ENCODE measurements at places on chromosomes 3 and 15. TPM values are rescaled to one million over a fixed set of nuclear protein-coding genes. Genes with fewer than 3 reads are reported as not detected.

DNA sequence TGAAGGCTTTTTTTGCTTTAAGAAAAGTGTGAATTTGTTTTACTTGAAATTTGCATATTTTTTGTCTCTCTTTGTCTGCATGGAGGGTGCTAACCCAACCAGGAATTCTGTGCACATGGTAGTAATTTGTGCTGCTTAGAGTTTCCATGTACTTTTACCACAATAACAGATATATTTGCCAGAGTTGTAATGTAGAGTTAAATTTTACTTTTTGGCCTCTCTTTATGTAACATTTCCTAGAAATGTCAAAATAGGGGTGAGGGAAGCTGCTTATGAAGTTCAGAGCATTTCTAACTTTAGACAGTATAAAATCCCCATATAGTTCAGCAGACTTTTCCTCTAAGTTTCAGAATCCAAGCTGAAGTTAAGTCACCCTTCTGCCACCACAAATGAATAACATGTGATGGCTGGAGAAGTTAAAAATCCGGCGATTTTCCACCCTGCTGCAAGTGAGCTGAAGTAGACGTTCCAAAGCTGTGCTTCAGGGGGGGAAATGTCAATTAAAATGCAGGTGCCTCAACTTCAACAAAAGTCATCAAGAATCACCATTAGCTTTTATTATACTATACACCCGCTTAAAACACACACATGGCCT lies 385.7 kb upstream of the NR2F2 start:
- no peak for DNase-seq
- H3K4me3 ChIP-seq: no peak overlapping the region
- H3K4me1 ChIP-seq: no peaks in the 10 kb centered on the region
- no peaks in the 10 kb centered on the region for H3K36me3 ChIP-seq
- no peak overlapping the region for H3K27ac ChIP-seq
- no peaks in the 10 kb centered on the region for H3K27me3 ChIP-seq

GRCh38 chr15:59931646-59932261 lies 72.4 kb upstream of the FOXB1 start:
- H3K27me3 ChIP-seq: peaks cover 23% of the 10 kb centered on the region
- no peak overlapping the region for H3K4me3 ChIP-seq
- no peak for DNase-seq

Gene ATP13A3
- 91.9 TPM for total RNA-seq

Gene ADGRG7
- not detected for total RNA-seq

- no peak overlapping the region for H3K27ac ChIP-seq
- peaks cover 13% of the 10 kb centered on the region for H3K4me1 ChIP-seq
- no peaks in the 10 kb centered on the region for H3K27me3 ChIP-seq
- no peak overlapping the region for H3K4me3 ChIP-seq
- peaks cover 68% of the 10 kb centered on the region for H3K36me3 ChIP-seq
- DNase-seq: no peak
These were observed 40.8 kb downstream of the MESD start for GRCh38 chr15:80948651-80949292.

GRCh38 chr3:176583956-176584355 lies 613.3 kb downstream of the TBL1XR1 start:
- H3K4me1 ChIP-seq: no peaks in the 10 kb centered on the region
- H3K36me3 ChIP-seq: no peaks in the 10 kb centered on the region
- no peak for DNase-seq
- H3K4me3 ChIP-seq: no peak overlapping the region
- no peaks in the 10 kb centered on the region for H3K27me3 ChIP-seq
- H3K27ac ChIP-seq: no peak overlapping the region

Measured in activated B cell treated with CpG ODN at 0.5 μM for 24 hours (primary cell).